Epithelial cell of umbilical artery (primary cell): ENCODE measurements at places on chromosomes 12 and 14. TPM values are rescaled to one million over a fixed set of nuclear protein-coding genes. Genes with fewer than 3 reads are reported as not detected.

SMCO2 gene
- total RNA-seq = not detected in 2 replicates

SPTSSA gene
- 23.3 and 26.3 TPM in 2 replicates for total RNA-seq

C12orf54 gene
- not detected in 2 replicates for total RNA-seq

SLCO1C1 gene
- total RNA-seq = 0.46 and 0.65 TPM in 2 replicates

FGF23 gene
- not detected in 2 replicates for total RNA-seq

ERGIC2 gene
- 58.5 and 92.1 TPM in 2 replicates for total RNA-seq

RALGAPA1 gene
- 16.2 and 21.6 TPM in 2 replicates for total RNA-seq

LRRC74A gene
- not detected in 2 replicates for total RNA-seq

ENDOU gene
- total RNA-seq = not detected in 2 replicates

ARHGEF25 gene
- total RNA-seq = 3.8 and 8.1 TPM in 2 replicates

TCL1A gene
- not detected in 2 replicates for total RNA-seq

TMCC3 gene
- 20.5 and 26.6 TPM in 2 replicates for total RNA-seq

GPR162 gene
- 9.4 and 9.7 TPM in 2 replicates for total RNA-seq

OR4E2 gene
- total RNA-seq = not detected in 2 replicates

CNIH1 gene
- total RNA-seq = 92.2 and 92.3 TPM in 2 replicates

TRAFD1 gene
- total RNA-seq = 27.6 and 46.8 TPM in 2 replicates

MGAT4C gene
- 0.32 TPM in 1 of 2 replicates, not detected in the other for total RNA-seq

TSHR gene
- total RNA-seq = not detected in 2 replicates

MMP17 gene
- 3.9 and 7.4 TPM in 2 replicates for total RNA-seq

LALBA gene
- total RNA-seq = not detected in 2 replicates

SPIC gene
- total RNA-seq = not detected in 2 replicates

PSMC6 gene
- total RNA-seq = 126 and 176 TPM in 2 replicates
